GM12878 (cell line): ENCODE measurements at places on chromosomes 1 and 21. TPM values are rescaled to one million over a fixed set of nuclear protein-coding genes. Genes with fewer than 3 reads are reported as not detected.

CLDN19 gene
- polyA plus RNA-seq: not detected in 2 replicates

PKLR gene
- not detected in 2 replicates for polyA plus RNA-seq

TP73 gene
- polyA plus RNA-seq: 18.3 and 29.4 TPM in 2 replicates

PLEKHN1 gene
- polyA plus RNA-seq: not detected in 2 replicates

FALEC gene
- 0.42 and 0.71 TPM in 2 replicates for polyA plus RNA-seq
